ENCODE measurements at places on chromosomes 3 and 15. TPM values are rescaled to one million over a fixed set of nuclear protein-coding genes. Genes with fewer than 3 reads are reported as not detected.

The FBXL2 gene
- total RNA-seq, result 6.0 TPM

The CLDN18 gene
- total RNA-seq, result not detected

The CD80 gene
- not detected for total RNA-seq

The CCDC50 gene
- 25.0 TPM for total RNA-seq

The RPSA gene
- 2,621 TPM for total RNA-seq

The MRPL3 gene
- 109 TPM for total RNA-seq

The PLD1 gene
- total RNA-seq, result 7.2 TPM

The PRTG gene
- total RNA-seq, result 8.2 TPM

The KBTBD8 gene
- total RNA-seq, result 0.45 TPM

The IL5RA gene
- total RNA-seq, result not detected

The ATP6V1A gene
- 19.6 TPM for total RNA-seq

The GUCA1C gene
- total RNA-seq, result not detected

The KIF7 gene
- 4.6 TPM for total RNA-seq

The ANKRD28 gene
- total RNA-seq, result 42.9 TPM

The WNT7A gene
- total RNA-seq, result 0.10 TPM

The GHSR gene
- total RNA-seq, result not detected

The CIDEC gene
- total RNA-seq, result 3.0 TPM

The UPK1B gene
- total RNA-seq, result 10.7 TPM

The LTK gene
- total RNA-seq, result not detected

The SLC6A20 gene
- total RNA-seq, result not detected

The ACP3 gene
- not detected for total RNA-seq

The LRRC58 gene
- 17.0 TPM for total RNA-seq

The TUSC7 gene
- total RNA-seq, result not detected

The APOD gene
- total RNA-seq, result 0.72 TPM

The GPR176 gene
- 11.0 TPM for total RNA-seq

The ALDH1A3 gene
- total RNA-seq, result 31.2 TPM

The RAMAC gene
- total RNA-seq, result 61.3 TPM

The PRR20G gene
- 0.14 TPM for total RNA-seq

The SLC38A3 gene
- 0.01 TPM for total RNA-seq

The SLC25A20 gene
- 10.8 TPM for total RNA-seq

The GPR62 gene
- not detected for total RNA-seq

The CD276 gene
- total RNA-seq, result 66.6 TPM

The MNS1 gene
- total RNA-seq, result 2.7 TPM

The LRRK1 gene
- total RNA-seq, result 20.1 TPM

The TJP1 gene
- 89.3 TPM for total RNA-seq

The CSTA gene
- 0.95 TPM for total RNA-seq

The CAMK2N2 gene
- 1.5 TPM for total RNA-seq

The CNTN3 gene
- total RNA-seq, result not detected

The CYP1A1 gene
- 2.0 TPM for total RNA-seq

The TMEM44 gene
- total RNA-seq, result 8.0 TPM

The CLDN1 gene
- 33.5 TPM for total RNA-seq

The WDR93 gene
- 0.28 TPM for total RNA-seq

The AHSG gene
- total RNA-seq, result 0.11 TPM

The GNAT1 gene
- not detected for total RNA-seq
